ENCODE measurements at places on chromosomes 16 and 17. TPM values are rescaled to one million over a fixed set of nuclear protein-coding genes. Genes with fewer than 3 reads are reported as not detected.

The PRR14 gene
- 50.2 TPM for total RNA-seq

The ERI2 gene
- total RNA-seq: 0.25 TPM

The CFAP52 gene
- total RNA-seq: not detected

- no peaks in the 10 kb centered on the region for H3K36me3 ChIP-seq
- no peaks in the 10 kb centered on the region for H3K27me3 ChIP-seq
Measured at GRCh38 chr17:78486228-78486802, 90.9 kb downstream of the DNAH17 start.

GRCh38 chr16:2458887-2459646 is 842 bp upstream of the TEDC2 start:
- peaks cover 2% of the 10 kb centered on the region for H3K36me3 ChIP-seq
- H3K27me3 ChIP-seq: no peaks in the 10 kb centered on the region
- no peak for DNase-seq
- peak overlapping the region; percentile 67 for H3K4me3 ChIP-seq
- H3K4me1 ChIP-seq: peaks cover 21% of the 10 kb centered on the region
- H3K27ac ChIP-seq: no peak overlapping the region

- H3K27ac ChIP-seq: no peak overlapping the region
- peaks cover 24% of the 10 kb centered on the region for H3K36me3 ChIP-seq
- DNase-seq: no peak
- H3K4me1 ChIP-seq: peaks cover 25% of the 10 kb centered on the region
- H3K4me3 ChIP-seq: no peak overlapping the region
Measured at GRCh38 chr17:2250140-2251095, 53.2 kb downstream of the SMG6 start.

GRCh38 chr16:4087990-4088577 is 28.2 kb downstream of the ADCY9 start:
- no peaks in the 10 kb centered on the region for H3K4me1 ChIP-seq
- no peaks in the 10 kb centered on the region for H3K27me3 ChIP-seq
- H3K36me3 ChIP-seq: no peaks in the 10 kb centered on the region

GRCh38 chr16:12410837-12411490 is 392.7 kb downstream of the CPPED1 start:
- H3K4me1 ChIP-seq: no peaks in the 10 kb centered on the region
- no peak overlapping the region for H3K4me3 ChIP-seq
- peaks cover 2% of the 10 kb centered on the region for H3K36me3 ChIP-seq
- no peak for DNase-seq

- no peaks in the 10 kb centered on the region for H3K36me3 ChIP-seq
- DNase-seq: no peak
Measured at GRCh38 chr17:61335845-61336655, 63.6 kb upstream of the TBX2 start.

DNA sequence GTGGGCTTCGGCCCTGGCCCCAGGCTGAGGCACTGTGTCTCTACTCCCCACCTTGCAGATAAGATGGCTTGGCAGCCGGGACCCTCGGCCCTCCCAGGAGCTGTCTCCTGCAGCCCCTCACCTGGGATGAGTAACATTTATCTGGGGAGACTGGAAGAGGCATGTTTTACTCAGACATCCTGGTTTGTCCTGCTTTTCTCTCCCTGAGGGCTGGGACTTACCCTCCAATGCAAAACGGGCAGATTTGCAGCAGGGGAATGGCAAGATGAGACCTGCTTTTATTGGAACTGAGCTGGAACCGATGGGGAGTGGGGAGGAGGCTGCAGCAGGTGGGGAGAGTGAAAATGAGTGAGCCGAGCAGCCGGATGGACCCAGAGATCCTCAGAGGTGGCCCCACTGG is 27.3 kb upstream of the UBE2G1 start:
- no peaks in the 10 kb centered on the region for H3K36me3 ChIP-seq
- H3K4me1 ChIP-seq: peaks cover 21% of the 10 kb centered on the region
- no peak overlapping the region for H3K4me3 ChIP-seq
- DNase-seq: no peak
- no peaks in the 10 kb centered on the region for H3K27me3 ChIP-seq

GRCh38 chr17:5686074-5686635 is 101.8 kb upstream of the NLRP1 start:
- no peak overlapping the region for H3K4me3 ChIP-seq
- H3K27ac ChIP-seq: no peak overlapping the region
- no peaks in the 10 kb centered on the region for H3K4me1 ChIP-seq
- no peaks in the 10 kb centered on the region for H3K36me3 ChIP-seq
- no peak for DNase-seq
